ENCODE measurements at places on chromosomes 3 and 15. TPM values are rescaled to one million over a fixed set of nuclear protein-coding genes. Genes with fewer than 3 reads are reported as not detected.

Gene PRR23E
- not detected for total RNA-seq

Gene NR2F2
- total RNA-seq, result 22.8 TPM

Gene SPPL2A
- 34.8 TPM for total RNA-seq

Gene KBTBD13
- total RNA-seq, result not detected

Gene TLR9
- 0.09 TPM for total RNA-seq

Gene GPR62
- 0.18 TPM for total RNA-seq

Gene RASL12
- 5.5 TPM for total RNA-seq

Measured in cerebellum (tissue), 4 donors.